ENCODE measurements at places on chromosomes 4 and X.

GRCh38 chr4:54687887-54688841 lies 30.4 kb downstream of the KIT start:
- DNase-seq = no peak

DNA sequence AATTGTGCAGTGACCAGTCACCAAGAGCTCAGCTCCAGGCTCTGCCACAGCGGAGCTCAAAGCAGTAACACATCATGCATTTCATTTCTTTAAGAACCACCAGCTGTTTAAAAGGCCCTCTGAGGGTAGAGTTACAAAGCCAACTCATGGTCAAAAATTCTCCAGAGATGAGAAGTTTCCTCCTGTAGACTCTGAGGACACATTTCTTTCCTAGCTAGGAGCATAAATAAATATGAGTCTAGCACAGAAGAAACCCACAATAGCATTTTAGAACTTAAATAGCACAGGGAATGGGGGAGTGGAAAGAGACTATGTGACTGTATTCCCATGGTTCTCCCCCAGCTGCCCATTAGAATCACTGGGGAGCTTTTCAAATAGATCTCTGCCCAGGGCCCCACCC lies 6.5 kb upstream of the CRMP1 start:
- DNase-seq = no peak

GRCh38 chr4:47624031-47624441 lies 139.0 kb downstream of the ATP10D start:
- DNase-seq = peak; percentile 74

DNA sequence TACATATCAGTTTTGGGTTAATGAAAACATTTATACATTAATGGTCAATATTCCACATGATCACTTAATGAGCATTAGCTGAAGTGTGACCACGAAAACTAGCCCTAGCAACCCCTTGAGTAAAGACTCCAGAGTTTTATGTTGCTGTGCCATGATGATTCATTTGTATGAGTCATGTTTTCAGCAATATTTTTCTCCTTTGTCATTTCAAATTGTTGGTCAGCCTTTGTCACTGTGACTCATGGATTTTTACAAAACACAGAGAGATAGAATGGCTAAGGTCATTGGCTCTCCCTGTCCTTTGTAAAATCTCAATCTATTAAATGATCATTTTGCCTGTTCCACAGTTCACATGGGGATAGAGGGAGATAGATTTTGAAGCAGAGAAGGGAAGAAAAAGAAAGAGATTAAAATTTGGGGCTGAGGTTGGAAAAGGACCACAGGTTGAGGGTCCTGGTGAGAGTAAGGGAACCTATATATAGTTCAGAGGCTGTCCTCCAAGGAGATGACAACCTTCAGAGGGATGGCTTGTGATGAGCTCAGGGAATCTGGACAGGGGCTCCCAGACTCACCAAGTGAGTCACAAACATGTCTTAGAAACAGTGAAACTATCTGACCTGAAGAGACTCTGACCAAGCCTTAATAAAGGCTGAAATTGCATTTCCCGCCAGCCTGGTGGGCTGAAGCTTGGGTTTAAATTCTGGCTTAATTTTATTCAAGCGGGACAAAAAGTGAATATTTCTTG lies 25.6 kb downstream of the NR0B1 start:
- DNase-seq = no peak

- DNase-seq = no peak
Measured at GRCh38 chr4:55730280-55730931, 89.2 kb upstream of the EXOC1L start.

GRCh38 chr4:128338634-128339355 lies 51.2 kb upstream of the PGRMC2 start:
- DNase-seq = no peak

- no peak for DNase-seq
Measured at GRCh38 chr4:181684310-181684709, 558.9 kb upstream of the TENM3 start.
